ENCODE measurements at places on chromosomes 2 and 18.

DNA sequence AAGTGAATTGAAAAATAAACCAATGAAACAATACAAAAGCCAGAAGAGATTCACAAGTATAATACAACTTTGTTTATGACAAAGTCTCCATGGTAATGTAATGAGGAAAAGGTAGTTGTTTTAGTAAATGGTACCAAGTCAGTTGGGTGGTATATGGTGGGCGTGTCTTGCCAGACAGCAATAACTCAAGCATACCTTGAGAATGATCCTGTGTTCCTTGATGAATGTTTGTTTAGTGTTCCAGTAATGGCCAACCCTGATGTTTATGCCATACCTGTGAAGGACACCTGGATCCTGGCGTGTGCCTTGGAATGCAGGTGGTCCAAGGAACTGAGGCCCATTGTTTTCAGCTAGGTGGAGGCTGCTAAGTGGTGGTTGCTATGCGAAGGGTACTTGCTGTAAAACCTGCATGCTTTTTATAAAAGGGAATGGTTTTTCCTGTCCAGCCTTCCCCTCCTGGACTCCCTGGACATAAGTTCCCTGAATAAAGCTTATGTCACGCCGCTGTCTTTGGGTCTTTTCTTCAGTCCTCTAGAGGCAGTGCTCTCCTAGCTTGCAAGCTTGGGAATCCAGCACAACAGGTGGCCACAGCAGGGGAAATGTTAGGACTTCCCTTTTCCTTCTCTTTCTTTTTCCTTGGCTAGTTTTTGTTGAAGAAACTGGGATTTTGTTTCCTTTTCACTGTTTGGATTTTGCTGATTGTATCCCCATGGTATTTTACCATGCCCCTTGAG is 54.7 kb downstream of the MTA3 start:
- no peak for DNase-seq

DNA sequence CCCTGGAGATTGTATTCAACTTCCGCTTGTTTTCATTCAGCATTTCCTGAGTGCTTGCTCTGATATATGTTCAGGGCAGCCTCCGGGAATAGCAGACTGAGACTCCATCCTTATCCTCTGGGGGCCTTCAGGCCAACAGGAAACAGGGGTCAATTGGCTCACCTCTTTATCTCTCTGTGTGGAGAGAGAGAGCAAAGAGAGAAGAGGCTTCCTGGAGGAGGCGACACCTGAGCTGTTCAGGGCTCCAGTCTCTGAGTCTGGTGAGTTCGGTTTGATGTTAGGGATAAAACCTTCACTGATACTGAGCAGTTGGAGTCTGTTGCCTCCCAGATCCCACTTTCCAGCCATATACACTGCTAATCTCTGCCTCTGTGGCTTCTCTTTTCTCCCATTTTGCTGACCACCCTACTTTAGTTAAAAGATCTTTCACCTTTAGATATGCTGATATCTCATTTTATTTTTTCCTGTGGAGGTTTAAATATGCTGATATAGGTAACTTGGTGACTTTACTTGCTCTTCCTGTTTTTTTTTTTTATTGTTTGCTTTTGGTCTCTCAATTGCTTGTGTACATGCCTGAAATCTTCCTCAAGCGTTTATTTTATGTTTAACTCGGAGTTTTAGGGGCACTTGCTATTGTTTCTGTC is 56.9 kb downstream of the KCNS3 start:
- DNase-seq: no peak

DNA sequence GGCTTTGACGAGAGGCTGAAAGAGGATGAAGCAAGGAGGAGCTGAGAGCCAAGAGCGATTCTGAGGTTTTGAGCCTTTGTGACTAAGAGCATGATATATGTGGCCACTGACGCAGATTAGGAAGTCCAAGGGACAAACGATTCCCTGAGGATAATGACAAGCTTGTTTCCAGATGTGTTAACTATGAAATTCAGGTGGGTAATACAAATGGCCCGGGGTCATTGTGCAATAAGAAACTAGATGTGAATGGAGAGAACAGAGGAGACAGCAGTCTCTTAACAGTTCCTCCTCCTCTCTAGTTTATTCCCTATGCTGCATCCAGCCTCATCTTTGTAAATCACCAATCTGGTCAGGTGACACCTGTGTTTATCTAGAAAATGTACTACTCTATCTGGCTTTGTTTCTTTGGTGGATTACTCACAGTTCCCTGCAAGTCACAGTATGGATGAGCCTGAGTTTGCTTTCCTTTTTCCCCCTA is 84.2 kb downstream of the SOCS6 start:
- no peak for DNase-seq

DNA sequence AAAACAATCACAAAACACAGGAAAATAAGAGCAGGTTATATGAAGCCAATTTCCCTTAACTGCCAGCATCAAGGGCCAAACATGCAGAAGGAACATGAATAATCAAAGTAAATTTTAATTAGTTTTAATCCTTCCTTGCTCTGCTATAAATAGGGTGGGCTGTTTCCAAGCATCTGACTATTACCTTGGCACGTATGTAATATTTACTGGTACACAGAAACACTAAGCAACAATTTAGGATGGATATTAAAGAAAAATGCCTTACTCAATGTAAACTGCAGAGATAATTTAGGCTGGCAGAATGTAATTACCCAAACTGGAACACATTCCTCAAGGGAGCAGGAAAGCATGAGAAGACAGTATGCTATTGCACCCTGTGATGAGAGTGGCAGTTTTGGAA is 468.2 kb downstream of the TDRD15 start:
- DNase-seq: no peak

DNA sequence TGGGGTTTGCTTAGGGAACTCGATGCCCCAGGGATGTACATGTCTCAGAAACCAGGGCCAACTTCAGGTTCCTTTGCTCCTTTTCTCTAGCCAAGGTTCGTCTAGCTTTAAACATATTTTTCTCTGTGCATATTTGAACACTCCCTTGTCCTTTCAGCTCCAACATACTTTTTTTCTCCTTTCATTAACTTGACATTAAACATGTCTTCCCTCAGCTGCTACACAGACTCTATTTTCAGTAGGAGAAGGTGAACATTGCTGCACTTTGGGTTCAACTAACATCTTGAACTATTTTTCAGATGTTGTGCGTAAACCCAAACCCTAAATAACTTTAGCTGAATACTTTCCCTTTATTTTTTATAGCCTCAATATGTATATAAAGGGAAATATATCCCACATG is 212.9 kb downstream of the MTX2 start:
- no peak for DNase-seq
